ENCODE measurements at places on chromosomes 2 and 18.
A peak's percentile ranks its signal among the peaks of the same experiment; 100 is the strongest.

DNA sequence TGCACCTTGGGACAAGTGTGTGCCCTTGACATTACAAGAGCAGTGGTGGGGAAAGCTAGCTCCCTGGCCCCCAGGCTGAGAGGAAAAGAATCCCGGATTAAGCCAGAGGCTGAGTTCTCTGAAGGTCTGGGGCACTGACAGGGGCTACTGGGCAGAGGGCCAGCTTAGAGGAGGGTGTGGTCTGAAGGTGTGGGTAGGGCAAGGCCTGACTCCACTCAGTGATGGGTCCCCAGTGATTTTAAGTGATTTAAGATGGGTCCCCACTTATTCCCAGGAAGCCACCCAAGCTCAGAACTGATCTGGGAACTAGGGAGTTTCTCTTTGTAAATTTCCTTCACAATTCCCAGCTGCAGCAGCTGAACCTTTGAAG is 8.8 kb downstream of the TMEM37 start:
- DNase-seq: no peak

- DNase-seq: no peak
Observed at GRCh38 chr2:102110171-102110570, 32.4 kb upstream of the IL1R1 start.

DNA sequence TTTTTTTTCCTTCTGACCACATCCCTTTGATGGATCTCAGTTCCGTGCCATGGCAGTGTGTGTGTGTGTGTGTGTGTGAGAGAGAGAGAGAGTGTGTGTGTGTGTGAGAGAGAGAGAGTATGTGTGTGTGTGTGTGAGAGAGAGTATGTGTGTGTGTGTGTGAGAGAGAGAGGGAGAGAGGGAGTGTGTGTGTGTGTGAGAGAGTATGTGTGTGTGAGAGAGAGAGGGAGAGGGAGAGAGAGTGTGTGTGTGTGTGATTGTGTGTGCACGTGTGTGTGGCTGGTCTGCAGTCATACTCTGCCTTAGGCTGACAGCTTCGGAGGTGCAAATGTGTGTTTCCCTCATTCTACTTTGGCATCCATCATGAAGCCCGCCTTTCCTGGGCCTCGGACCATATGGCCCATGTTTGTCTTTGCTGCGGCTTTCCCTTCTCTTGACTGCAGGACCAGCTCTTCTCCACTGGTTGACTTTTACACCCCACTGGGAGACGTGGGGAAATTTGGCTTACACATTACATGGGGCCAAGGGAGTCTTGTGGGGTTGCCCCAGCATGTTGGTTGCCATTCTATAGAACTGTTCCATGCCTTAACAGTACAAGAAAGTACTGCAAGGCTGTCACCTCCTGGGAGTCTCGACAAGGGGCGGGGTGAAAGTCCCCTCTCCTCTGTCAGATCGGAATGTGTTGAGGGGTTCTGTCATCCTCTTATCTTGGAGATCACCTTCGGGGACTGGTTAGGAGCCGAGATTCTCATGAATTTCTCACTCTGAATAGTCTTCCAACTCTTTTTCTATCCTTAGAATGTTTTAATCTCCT is 21.6 kb downstream of the TSN start:
- peak; percentile 52 for DNase-seq

DNA sequence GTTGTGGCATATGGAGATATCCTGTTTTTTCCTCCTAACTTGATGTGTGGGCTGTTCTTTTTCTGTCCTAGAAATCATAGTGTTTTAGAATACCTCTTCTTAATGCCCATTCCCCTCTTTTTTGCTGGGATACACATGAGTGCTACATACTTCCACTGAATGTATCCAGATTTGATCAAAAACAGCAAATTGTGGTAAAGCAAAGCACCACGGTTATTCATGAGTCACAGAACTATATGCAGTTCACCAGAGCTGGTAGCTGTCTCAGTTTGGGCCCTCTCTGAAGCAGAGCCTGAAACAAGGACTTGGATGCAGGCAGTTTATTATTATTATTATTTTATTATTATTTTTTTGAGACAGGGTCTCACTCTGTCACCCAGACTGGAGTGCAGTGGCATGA is 69.9 kb upstream of the CTLA4 start:
- DNase-seq: no peak

- DNase-seq: no peak
Observed at GRCh38 chr2:220064111-220065030, 436.9 kb downstream of the SLC4A3 start.

- DNase-seq: peak; percentile 21
Observed at GRCh38 chr2:157192445-157193423, 64.8 kb upstream of the GALNT5 start.

DNA sequence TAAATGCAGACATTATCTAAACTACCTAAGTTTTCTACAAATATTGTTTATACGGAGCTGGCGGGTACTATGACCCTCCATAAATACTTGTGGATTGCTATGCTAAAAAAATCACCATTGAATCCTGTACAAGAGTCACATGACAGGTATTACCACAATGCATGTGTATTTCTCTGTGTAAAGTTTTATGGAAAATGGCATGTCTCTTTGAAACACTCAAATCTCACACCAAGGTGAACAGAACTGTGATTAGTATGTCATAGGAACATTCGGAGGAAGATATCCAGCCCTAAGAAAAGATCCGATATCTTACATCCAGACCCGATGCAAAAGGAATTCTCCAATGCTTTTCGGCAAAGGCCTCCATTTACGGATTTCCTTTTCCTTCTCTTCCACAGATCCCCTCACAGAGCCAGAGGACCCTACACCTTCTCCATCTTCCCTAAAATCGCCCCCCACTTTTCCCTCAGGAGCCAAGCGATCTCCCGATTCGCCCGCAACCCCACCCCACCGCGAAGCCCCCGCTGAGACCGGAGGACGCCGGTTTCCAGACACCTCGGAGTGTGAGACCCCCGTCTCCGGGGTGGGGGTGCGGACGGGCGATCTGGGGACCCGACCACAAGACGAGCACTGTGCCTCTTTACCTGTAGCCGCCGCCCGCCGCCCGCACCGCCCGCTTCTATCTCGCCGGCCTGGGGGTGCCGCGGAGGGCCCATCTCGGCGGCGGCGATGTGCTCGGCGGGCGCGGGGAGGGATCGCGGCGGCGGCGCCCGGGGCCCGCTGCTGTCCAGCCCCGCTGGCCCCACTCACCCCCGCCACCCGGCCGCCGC is 1.2 kb downstream of the SAP130 start:
- DNase-seq: peak; percentile 27

DNA sequence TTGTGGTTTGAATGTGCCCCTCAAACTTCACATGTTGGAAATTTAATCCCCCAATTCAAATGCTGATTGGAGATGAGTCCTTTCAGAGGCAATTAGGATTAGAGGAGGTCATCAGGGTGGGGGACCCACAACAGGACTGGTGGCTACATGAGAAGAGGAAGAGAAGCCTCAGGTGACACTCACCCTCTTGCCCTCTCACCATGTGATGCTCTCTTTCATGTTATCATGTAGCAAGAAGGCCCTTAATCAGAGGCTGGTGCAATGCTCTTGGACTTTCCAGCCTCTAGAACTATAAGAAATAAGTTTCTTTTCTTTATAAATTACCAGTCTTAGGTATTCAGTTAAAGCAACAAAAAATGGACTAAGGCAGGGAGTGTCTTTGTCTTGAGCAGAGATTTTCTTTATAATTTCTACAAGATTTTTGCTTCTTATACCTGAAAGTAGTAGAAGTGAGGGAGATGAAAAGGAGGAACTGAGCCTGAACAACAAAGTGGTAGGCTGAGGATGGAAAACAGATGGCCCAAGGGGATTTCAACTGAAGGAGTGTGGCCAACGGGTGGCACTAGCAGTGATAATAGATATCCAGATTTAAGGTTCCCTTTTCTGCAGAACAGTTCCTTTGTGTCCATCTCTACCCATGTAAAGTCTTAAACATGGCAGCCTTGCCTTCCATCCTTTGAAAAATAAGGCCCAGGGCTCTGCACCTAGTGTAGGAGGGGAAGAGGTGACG is 49.2 kb upstream of the TGIF1 start:
- no peak for DNase-seq

- peak; percentile 52 for DNase-seq
Observed at GRCh38 chr18:65257149-65257548, 493.7 kb upstream of the CDH7 start.

DNA sequence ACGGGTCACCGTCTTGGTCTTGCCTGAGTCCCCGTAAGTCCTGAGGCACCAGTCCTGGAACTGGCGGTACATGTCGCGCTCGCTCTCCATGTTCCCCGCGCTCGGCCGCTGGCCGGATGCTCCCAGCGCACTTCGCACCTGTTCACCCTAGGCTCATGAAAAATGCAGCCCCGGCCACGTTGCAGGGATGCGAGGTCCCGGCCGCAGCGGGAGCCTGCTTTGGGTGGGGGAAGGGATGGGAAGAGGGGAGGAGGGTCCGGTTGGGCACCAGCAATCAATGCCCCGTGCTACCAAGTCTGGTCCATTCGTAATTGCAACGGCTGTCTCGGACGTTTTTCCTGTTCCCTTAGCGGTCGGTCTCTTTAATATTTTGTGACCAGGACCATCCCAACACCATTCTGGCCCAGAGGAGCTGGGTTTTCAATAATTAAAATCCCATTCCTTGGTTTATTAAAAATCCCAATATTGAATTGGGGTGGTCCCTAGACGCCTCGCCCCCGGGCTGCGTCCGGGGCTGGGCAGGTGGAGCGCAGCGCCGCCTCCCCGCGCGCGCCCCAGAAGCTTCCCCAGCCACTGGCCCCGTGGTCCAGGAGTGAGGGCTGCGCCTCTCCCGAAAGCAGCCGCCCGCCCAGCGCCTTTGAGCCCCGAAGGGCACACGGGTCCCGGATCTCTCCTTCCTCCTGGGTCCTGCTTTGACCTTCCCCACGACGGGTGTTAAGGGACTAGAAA is 1.4 kb downstream of the NOL4 start:
- peak; percentile 71 for DNase-seq

DNA sequence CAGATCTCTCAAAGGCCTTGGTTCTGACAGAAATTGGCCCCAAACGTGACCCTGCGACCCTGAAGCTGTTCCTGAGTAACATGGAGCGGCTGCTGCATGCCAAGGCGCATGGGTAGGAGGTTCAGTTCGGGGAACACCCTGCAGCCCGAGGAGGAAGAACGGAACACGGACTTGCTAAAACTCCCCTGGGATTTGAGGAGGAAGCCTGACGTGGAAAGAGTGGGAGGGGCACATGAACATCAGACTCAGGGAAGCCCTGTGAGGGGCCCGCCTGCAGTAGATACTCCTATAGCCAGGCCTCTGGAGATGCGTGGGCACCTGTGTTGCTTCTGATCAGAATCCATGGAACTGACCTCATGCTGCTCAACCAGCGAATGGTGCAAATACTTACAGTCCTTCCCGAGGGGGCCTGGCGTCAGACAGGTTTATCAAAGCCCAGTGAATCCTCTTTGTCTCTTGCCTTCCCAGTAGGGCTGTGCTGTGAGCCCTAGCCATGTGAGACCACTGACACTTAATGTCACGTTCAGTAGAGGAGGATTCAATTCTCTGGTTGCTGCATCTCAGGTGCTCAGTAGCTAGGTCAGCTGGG is 46.8 kb downstream of the IMPA2 start:
- peak; percentile 65 for DNase-seq

- no peak for DNase-seq
Observed at GRCh38 chr2:131520526-131520925, 7.2 kb upstream of the CCDC74A start.

DNA sequence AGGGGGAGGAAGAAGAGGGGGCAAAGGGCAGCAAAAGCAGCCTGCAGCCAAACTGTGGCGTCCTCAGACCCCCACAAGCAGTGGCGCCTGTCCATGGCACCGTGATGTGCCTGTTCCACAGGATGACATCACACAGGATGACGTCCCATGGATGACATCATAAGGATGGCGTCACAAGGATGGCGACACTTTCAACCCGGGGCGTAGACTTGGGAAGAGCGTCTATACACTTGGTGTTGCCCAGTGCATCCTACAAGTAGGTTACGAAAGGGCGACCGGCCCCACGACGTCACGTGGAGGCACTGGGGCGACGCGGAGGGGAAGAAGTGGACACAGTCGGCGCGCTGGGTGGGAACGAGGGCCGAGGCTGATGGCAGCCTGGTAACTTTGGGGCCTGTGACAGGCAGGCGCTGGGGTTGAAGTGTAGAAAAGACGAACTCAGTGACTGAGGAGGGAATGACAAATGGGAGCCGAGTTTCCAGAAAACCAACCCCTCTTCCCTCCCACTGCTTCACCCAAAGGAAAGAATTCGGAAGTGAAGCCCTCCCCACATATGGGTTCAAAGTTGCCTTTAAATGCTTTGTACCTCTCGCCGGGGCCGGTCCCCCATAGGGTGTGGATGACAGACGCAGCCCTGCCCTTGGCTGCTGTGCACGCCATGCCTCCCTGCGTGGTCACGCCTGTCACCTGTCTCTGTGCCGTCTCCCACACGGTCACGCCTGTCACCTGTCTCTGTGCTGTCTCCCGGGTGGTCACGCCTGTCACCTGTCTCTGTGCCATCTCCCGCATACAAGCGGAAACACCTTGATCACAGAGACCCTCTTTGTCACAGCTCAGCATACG is 13.4 kb upstream of the KCNG2 start:
- no peak for DNase-seq

DNA sequence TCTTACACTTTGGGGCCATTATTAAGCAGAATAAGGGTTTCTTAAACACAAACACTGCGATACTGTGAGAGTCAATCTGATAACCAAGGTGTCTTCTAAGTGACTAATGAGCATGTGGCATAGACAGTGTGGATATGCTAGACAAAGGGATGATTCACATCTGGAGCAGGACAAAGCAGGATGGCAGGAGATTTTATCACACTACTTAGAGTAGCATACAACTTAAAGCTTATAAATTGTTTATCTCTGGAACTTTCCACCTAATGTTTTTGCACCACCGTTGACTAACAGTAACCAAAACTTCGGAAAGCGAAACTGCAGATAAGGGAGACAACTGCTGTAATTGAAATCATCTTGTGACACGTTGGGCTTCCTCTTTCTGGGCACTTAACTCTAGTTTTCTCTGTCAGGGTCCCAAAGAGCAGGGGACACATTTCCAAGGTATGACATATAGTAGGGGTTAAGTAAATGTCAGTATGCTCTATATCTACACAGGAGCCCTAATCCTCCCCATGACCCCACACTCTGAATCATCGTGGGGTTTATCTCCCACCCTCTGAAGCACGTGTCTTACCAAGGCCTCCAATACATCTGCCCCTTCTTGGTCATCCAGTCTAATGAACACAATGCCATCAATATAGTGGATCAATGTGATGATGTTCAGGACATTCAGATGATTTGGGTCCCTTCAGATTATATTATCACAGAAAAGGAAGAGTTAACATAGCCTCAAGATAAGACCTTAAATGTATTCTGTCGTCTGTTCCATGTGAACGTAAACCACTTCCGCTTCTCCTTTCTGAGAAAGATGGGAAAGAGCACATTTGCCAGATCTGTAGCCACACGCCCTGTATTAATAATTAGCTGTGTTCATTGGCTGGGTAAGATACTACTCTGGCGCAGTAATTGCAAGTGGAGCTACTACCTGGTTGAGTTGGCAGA is 78.7 kb downstream of the FTCDNL1 start:
- no peak for DNase-seq
